Immature natural killer cell (primary cell): ENCODE measurements at places on chromosomes 16 and 17. TPM values are rescaled to one million over a fixed set of nuclear protein-coding genes. Genes with fewer than 3 reads are reported as not detected.
A peak's percentile ranks its signal among the peaks of the same experiment; 100 is the strongest.

GRCh38 chr16:11051879-11052808 lies 107.8 kb downstream of the CLEC16A start:
- peak overlapping the region; percentile 81 for H3K27ac ChIP-seq
- H3K4me1 ChIP-seq, result peaks cover 54% of the 10 kb centered on the region
- H3K36me3 ChIP-seq, result peaks cover 29% of the 10 kb centered on the region
- H3K4me3 ChIP-seq, result peak overlapping the region; percentile 62
- DNase-seq, result peak; percentile 75

GRCh38 chr17:77892469-77893143 lies 65.9 kb upstream of the TNRC6C start:
- no peak overlapping the region for H3K4me3 ChIP-seq
- H3K36me3 ChIP-seq, result no peaks in the 10 kb centered on the region
- peak overlapping the region; percentile 28 for H3K27ac ChIP-seq

DNA sequence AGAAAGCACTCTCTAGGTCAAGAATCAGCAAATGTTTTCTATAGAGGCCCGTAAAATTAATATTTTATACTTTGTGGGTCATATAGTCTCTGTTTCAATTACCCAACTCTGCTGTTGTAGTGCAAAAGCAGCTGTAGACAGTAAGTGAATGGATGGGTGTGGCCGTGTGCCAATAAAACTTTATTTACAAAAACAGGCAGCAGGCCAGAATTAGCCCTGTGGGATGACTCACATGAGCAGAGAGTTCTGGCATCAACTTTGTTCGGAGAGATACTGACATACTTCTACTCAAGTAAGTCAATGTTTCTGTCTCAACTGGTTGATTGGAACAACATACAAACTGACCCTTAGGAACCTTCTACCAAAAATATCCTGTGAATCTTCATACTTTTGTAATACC lies 616.2 kb downstream of the MAF start:
- H3K36me3 ChIP-seq, result peaks cover 5% of the 10 kb centered on the region
- H3K4me1 ChIP-seq, result peaks cover 2% of the 10 kb centered on the region
- no peak overlapping the region for H3K4me3 ChIP-seq
- no peak overlapping the region for H3K27ac ChIP-seq

DNA sequence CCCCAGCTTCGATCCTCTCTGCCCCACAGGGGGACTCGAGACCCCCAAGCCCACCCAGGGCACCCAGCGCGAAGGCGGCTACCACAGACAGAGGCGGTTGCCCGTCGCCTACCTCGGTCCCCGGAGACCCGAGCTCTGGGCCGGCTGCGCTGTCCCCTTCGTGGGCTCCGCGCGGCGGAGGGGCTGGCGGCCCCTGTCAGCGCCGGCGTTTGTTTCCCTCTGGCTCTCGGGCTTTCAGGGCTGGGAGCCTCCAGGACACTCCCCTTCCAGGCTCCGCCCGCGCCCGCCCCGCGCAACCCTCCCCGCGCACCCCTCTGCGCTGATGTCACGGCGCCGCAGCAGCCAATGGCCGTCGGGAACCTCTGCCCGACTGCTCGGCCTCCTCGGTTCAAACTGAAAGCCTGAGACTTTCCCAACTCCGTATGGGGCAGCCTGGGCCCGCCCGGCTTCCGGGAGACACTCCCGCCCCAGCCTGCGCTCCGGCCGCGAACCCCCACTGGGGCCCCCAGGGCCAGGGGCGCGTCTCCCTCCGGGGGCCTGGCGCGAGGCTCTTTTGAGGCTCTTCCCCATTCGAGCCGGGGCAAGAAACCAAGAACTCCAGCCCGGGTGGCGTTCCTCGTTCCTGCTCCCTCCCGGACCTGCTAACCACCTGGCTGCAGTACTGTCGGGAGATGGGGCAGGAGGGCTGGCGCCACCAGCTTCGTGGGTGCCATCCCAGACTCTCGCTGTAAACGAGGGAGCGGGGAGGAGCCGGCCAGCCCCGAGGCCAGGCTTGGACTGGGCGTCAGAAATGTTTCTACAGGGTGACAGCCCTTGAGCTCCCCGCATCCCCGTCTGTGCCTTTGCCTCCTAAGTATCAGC lies at the start of gene CDC42EP4:
Gene CDC42EP4, minus strand, starts transcription at position 221 of the 861 bp plus-strand sequence. CDS start 25,501 bp downstream, outside the sequence.
- H3K4me1 ChIP-seq, result peaks cover 14% of the 10 kb centered on the region
- peaks cover 2% of the 10 kb centered on the region for H3K27me3 ChIP-seq
- peak within 1 kb of the TSS; percentile 67 for H3K27ac ChIP-seq
- DNase-seq, result peak; percentile 78
- H3K4me3 ChIP-seq, result peak within 1 kb of the TSS; percentile 88

DNA sequence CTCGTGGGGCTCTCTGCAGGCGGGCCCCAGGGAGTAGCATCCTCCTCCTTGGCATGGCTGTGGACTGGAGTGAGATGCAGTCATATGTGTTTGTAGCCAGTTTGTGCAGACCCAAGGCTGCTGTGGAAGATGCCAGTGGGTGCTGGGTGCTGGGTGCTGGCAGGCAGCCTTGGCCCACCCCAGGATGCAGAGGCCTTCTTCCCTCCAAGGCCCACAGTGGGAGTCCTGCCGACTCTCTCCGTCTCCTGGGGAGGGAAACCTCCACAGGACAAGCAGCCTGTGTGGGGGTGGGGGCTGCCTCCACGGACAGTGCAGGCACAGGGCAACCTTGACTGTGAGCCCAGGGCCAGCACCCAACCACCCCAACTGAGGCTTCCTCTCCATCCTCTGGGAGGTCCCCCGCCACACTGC lies 13.8 kb upstream of the TMEM92 start:
- DNase-seq, result no peak
- H3K4me1 ChIP-seq, result no peaks in the 10 kb centered on the region
- H3K27ac ChIP-seq, result no peak overlapping the region
- H3K27me3 ChIP-seq, result peaks cover 17% of the 10 kb centered on the region

Gene CCL13
- not detected for polyA plus RNA-seq

Gene KRTAP4-5
- polyA plus RNA-seq, result not detected

Gene DNAH2
- polyA plus RNA-seq, result 0.26 TPM

Gene NPEPPS
- polyA plus RNA-seq, result 33.7 TPM

Gene CDRT15
- polyA plus RNA-seq, result not detected

Gene SLC46A1
- polyA plus RNA-seq, result not detected
